ENCODE measurements at places on chromosomes 2 and 18. TPM values are rescaled to one million over a fixed set of nuclear protein-coding genes. Genes with fewer than 3 reads are reported as not detected.
A peak's percentile ranks its signal among the peaks of the same experiment; 100 is the strongest.

DNA sequence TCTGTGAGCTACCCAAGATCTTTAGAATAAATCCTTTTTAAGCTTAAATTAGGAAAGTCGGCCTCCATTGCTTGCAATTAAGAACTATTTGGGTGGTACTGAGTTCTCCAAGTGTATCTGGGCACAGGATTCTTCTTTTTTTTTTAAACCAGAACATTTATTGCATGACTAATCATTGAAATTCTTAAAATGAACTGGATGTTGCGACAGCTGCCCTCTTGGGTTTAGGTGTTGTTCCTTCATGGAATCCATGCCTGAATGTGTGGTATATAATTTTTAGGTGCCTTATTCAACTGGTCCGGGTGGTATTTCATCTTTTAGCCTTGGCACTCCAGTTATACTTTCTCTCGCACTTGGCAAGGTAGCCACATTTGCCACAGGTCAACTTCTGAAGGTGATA, 14.5 kb upstream of the KCNK3 start:
- DNase-seq, result no peak

DNA sequence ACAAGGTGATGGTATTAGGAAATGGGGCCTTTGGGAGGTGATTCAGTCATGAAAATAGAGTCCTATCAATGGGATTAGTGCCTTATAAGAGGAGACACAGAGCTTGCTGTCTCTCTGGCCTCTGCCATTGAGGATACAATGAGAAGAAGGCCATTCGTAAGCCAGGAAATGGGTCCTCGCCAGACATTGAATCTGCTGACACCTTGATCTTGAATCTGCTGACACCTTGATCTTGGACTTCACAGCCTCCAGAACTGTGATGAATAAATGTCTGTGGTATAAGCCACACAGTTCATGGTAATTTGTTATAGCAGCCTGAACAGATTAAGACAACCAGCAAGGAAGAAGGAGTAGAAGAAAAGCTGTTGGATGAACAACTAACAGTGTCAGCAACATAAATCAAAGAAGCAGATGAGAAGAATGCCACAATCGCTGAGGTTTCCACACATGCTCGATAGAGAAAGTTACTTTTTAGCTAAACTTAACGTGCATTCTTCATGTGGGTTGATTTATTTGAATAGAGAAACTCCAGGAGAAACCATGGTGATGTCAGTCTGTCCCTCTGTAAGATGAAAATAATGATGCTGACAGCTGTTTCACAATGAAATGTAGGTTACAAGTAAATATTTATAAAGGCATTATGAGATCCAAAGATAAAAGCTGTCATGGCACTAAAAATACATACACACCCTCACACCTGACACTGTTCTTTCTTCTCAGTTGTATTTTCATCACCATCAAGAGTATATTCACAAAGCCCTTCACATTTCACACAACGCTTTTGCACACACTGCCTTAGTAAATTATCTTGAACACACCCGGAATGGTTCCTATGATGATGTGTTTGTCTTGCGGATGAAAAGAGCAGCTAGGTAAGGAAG, 153.7 kb upstream of the NCK2 start:
- no peak for DNase-seq

DNA sequence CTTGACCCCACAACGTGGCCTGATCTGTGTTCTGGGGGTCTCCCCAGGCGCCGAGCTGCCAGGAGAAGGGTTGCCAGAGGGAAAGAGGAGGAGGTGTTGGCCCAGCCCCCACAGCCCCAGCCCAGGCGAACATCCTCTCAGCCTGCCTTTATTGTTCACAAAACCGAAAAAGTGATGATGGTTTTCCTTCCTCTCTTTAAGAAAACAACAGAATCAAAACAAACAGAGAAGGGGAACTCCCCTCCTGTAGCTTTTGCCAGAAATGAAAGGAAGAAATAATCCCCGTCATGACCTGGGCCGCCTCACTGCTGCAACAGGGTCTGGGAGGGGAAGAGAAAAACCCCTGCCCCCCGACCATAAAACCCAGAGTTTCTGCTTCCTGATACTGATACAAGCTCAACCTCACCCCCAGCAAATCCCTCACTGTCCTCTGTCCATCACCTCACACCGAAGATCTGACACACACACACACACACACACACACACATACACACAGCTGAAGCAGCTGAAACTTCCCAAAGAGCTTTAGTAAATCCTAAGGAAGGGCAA, 52.0 kb downstream of the ZFP36L2 start:
- peak; percentile 40 for DNase-seq

DNA sequence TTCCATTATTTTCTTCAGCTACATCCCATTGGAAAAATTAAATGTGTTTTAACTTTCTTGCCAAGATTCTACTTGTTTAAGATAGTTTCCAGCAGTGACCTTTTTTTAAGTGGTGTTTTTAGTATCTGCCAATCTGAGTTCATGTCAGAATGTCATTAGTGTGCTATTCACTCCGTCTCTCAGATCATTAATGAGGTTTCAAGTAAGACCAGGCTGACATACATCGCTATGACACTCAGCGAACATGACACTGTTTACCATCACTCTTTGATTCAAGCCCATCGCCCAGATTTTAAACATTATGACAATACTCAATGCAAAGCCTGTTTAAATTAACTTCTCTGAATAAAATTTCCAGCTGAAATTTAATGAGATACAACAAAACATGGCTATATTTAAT, 272.0 kb upstream of the KYNU start:
- DNase-seq, result no peak

The IL36RN gene
- not detected for total RNA-seq

Data from left cardiac atrium (tissue), 4 donors.